ENCODE measurements at places on chromosomes 1 and 21.

- no peak for DNase-seq
Observed at GRCh38 chr1:184622136-184622823, 132.4 kb downstream of the EDEM3 start.

DNA sequence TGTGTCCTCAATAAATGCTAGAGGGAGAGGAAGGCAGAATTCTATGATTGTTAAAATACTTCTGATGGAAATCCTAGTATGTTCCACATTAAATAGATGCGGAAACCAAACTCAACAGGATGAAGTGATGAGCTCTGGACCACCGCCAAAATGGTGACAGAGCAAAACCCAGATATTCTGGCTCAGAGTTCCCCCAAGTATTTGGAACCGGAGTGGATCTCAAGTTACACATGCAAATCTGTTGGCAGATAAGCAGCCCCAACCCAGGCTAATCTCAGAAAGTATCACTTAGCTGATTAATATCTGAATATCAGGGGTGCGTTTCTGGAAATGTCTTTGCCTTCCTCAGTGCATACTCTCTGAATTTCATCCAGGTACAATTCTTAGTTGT, 17.4 kb upstream of the GRHL3 start:
- no peak for DNase-seq

- no peak for DNase-seq
Observed at GRCh38 chr1:206628916-206629315, 6.4 kb upstream of the DYRK3 start.

- DNase-seq: peak; percentile 18
Observed at GRCh38 chr1:50969611-50970508, at the start of gene CDKN2C. TSS of gene CDKN2C (plus strand) at chr1:50970245. CDS start at chr1:50970369, 124 bp downstream.

DNA sequence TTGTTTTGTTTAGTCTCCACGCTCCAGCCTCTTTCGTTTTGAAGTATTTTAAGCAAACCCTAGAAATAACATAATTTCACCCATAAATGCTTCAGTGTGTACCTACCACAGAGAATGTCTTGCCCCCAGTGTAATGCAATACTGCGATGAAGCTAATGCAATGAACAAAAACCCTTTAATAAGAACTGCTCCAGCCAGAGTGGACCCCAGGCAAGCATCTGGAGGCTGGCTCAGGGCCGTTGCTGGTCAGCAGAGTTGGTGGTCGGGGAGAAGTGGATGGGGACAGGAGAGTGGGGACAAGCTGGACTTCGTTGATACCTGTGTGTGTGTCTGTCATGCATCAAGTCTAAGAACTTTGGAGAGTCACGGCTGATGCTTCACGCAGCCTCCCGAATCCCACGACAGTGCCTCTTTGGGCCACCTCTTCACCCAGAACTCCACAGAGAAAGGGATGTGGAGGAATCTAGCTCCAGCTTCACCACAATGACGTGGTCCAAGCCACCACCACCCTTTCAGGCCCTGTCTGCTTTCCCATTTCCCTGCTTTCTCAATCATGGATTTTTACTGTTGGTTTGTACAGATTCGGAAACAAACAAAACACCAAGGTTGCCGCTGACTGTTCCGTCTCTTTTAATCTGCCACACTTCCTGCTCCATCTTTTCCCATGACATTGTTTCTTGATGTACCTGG, 108.6 kb upstream of the ERRFI1 start:
- no peak for DNase-seq

- DNase-seq: no peak
Observed at GRCh38 chr1:223783676-223784075, 62.1 kb downstream of the TP53BP2 start.

- DNase-seq: no peak
Observed at GRCh38 chr21:45336870-45337269, 49.2 kb upstream of the POFUT2 start.

- no peak for DNase-seq
Observed at GRCh38 chr1:31436596-31437432, 23.8 kb downstream of the SERINC2 start.

DNA sequence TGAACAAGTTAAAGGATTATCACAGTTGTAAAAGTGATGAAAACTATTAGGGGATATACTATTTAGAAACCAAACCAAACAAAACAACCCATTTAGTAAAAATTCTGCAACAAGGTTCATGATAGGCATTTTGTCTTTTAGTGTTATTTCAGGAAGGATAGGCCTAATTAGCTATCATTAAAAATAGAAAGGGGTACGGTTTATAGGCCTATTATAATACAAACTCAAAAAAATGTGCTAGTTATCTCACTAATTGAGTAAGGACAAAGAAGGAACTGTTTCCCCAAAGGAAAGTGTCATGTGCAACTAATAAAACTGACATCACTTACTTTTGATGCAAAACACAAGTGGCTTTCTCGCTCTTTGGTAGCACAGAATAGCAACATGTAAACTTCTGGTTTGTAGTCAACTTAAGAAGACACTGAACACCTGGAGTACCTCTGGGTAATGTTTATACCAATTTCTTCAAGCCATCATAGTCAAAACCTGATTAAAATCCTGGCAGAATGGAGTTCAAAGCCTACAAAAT, 28.5 kb downstream of the SLC16A1 start:
- no peak for DNase-seq

GRCh38 chr1:71666609-71667008, 585.8 kb upstream of the ZRANB2 start:
- no peak for DNase-seq

GRCh38 chr1:87973896-87974295, 645.2 kb downstream of the LMO4 start:
- no peak for DNase-seq

DNA sequence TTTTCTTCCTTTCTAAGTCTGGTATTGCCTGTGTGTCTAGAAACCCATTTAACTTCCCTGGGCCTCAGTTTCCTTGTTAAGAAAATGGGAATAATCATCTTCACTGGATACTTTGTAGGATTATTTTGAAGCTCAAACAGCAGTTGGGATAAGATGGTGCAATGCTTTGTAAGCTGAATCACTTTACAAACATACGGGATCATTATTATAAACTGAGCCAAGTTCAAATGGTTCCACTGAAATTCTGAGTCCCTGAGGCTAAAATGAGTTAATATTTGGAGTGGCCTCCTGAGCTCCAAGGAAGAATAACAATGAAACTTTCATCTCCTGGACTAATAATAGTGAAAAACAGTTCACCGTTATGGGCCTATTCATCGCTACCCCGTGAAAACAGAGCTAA, 388.0 kb downstream of the PLPP3 start:
- no peak for DNase-seq

- no peak for DNase-seq
Observed at GRCh38 chr1:12422488-12422887, 192.7 kb downstream of the VPS13D start.

- no peak for DNase-seq
Observed at GRCh38 chr1:202658251-202658759, 51.9 kb downstream of the SYT2 start.
